ENCODE measurements at places on chromosomes 1 and 21.

- DNase-seq: no peak
Observed at GRCh38 chr1:227586733-227587132, 23.4 kb downstream of the ZNF678 start.

- no peak for DNase-seq
Observed at GRCh38 chr1:180742663-180743062, 110.8 kb downstream of the XPR1 start.

DNA sequence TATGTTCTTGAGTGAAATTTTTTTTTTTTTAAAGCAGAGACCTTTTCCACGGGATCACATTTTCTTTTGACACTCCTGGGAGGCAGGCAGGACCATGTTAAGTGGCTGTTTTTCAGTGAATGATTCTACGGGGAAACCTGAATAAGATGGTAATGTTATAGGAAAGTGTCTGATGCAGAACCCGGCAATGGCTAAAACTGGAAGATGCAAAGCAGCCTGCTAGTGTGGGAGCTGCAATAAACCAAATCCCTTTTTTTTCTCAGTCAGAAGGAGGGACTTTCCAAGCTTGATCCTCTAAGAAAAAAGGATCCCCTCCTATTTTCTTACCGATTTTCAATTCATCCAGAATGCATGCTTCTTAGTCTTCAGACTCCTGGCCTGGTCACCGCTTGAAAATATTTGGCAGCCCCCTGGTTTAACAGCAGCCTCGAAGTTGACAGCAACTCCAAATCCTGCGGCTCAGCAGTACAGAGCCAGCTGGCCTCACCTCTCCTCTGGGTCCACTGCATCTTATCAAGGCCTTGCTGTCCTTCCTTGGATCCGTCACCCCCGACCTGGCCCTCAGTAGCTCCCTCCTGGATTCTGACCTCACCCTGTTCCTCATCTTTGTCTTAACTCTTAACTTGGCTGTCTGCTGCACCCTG lies 5.6 kb downstream of the MX2 start:
- no peak for DNase-seq

DNA sequence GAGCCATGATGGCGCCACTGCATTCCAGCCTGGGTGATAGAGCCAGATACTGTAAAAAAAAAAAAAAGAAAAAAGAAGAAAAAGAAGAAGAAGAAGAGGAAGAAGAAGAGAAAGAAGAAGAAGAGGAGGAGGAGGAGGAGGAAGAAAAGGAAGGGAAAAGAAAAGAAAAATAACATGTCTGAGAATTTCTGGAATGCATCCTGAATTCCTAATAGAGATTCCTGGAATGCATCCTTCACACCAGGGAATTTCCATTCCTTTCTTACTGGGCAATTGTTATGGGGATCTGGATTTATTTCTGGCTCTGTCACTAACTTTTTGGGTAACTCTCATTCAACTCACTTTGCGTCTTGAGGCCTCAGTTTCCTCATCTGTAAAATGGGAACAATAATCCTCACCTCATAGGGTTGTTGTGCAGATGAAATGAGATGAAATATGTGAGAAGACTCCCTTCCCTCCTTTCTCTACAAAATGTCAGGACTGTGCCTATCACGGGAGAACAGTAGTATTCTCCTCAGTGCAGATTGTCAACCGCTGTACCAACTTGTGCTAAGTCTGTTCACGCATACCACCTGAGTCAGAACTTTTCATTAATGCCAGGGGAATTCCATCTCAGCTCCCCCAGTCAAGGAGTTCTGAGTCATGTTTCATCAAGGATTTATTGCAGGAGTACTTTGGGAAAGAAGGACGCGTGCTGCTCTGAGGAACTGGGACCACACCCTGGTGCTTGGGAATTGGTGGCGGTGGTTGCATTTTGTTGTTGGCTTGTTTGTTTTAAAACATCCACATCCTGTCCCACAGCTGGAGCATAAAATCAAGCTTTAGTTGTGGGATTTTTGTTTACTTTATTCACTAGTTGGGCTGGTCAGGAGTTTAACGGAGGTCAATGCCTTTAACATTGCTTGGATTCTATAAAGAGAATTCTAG lies 42.4 kb upstream of the ROR1 start:
- DNase-seq: no peak

GRCh38 chr1:229105109-229105508 lies 165.8 kb upstream of the RAB4A start:
- DNase-seq: no peak

DNA sequence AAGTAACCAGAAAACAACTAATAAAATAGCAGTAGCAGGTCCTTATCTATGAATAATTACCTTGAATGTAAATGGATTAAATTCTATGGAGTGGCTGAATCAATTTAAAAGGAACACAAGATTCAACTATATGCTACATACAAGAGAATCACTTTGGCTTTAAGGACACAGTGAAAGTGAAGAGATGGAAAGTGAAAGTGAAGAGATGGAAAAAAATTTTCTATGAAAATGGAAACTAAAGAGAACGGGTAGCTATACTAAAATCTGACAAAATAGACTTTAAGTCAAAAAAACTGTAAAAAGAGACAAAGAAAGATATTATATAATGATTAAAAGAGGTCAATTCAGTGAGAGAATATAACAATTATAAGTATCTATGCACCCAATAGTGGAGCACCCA lies 54.7 kb downstream of the C1orf185 start:
- DNase-seq: no peak

- no peak for DNase-seq
Observed at GRCh38 chr1:154698320-154699096, 90.5 kb upstream of the ADAR start.

DNA sequence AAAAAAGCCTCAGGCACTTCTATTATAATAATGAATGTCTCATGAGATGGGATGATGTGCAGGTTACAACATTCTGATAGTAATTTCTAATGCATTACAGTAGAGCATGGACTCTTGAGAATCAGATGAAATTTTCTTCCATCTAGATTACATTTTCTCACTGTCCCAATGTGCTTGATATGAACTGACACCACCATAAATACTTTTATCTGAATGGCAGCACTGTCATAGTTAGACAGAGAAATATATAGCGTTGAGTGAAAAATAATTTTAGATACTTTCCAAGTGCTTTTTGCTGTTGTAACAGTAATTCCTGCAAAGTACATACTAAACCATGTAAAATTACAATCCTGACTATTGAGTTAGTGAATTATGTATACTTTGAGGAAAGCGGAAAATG lies 630.1 kb downstream of the BRINP3 start:
- DNase-seq: no peak
